Stimulated activated CD8-positive, alpha-beta memory T cell treated with anti-CD3 and anti-CD28 coated beads, Interleukin-4, amount 100 ng/mL, for 4 hours (primary cell): ENCODE measurements at places on chromosomes 7 and 10.

GRCh38 chr10:127485153-127485857 is 63.8 kb upstream of the NPS start:
- DNase-seq = no peak

- no peak for DNase-seq
These were observed 133.6 kb downstream of the PPP1R9A start for GRCh38 chr7:95041031-95041430.

DNA sequence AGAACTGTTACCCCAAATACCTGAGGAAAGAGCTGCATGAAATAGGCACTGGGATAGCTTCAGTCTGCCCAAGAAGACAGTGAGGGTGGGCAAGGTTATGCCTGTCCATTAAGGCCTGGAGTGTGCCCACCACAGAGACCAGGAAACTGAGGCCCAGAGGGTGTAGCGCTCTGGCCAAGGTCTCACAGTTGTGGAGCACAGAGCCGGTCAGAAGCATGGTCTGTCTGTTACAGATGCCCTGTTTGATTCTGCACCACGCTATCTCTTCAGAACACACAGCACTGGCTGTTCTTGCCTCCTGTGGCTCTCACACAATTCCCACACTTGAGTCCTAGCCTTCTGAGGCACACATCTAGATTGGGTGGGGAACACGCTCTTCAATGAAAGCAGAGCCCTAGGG is 261.4 kb downstream of the GRID1 start:
- DNase-seq = no peak

DNA sequence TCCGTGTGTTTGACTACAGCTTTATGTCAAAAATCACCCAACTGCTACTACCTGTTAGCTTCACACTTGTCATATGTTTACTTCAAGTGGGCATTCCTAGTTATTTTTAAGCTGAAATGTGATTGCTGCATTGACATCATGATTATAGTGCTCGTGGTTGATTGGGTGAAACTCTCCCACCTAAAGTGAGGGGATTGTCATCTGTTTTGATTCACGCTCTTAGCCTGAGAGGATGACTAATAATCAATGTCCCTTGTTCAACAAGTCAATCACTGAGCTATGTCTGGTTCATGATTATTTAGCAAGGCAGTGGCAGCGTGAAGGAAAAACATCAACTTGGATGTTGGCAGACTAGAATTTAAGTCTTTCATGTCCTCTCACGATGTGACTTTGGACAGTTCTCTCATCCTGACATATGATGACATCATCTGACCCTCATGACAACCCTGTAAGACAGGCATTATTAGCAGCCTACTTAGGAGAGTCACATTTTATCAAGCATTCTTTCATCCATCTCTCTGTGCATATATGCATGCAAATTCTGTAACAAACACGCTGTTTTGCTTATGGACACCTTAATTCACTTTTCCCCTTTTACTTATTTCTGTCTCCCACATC is 352.6 kb upstream of the ZMIZ1 start:
- no peak for DNase-seq

DNA sequence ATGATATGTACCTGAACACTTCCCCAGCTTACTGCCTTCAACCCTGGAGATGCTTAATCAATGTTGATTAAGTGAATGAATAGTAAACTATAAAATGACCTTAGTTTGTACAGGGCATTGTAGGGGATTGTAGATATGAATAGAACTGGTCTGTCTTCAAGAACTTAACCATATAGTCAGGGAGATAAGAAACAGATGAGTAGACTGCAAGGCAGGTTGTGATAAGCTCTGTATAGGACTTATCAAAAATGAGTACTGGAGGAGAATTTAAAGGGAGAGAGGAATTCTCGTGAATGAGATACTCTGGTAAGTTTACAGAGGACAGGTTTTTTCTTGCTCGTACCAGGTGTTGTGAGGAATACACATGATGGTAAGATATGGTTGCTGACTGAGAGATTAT is 27.6 kb downstream of the SGPL1 start:
- no peak for DNase-seq

DNA sequence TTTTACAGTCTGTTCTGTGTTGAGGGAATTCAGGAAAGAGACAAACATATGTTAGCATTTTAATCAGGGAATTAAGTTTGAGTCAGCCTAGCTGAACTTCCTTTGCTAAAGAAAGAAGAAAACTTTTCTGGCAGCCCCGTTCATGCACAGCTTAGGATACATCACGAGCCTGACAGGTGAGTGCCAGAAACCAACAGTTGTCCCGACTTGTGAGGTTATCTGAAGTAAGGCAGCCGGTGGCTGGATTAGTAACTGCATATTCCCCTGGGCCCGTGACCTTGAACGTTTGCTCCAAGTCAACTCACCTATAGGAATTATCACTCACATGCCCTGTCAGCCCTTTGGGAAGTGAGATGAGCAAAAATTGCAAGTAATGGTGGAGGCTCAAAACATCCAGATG is 24.1 kb downstream of the RBM17 start:
- no peak for DNase-seq

- no peak for DNase-seq
These were observed 78.2 kb downstream of the FAM53B start for GRCh38 chr10:124665980-124666379.

- no peak for DNase-seq
These were observed 31.6 kb upstream of the LYZL1 start for GRCh38 chr10:29257106-29257783.

- no peak for DNase-seq
These were observed 106.6 kb upstream of the SHH start for GRCh38 chr7:155918720-155919390.

GRCh38 chr7:147062897-147063296 is 946.3 kb downstream of the CNTNAP2 start:
- no peak for DNase-seq
